HT1080 (cell line): ENCODE measurements at places on chromosomes 12 and 14.

- no peak for DNase-seq
Observed at GRCh38 chr14:73759183-73759713, 45.1 kb upstream of the PNMA1 start.

DNA sequence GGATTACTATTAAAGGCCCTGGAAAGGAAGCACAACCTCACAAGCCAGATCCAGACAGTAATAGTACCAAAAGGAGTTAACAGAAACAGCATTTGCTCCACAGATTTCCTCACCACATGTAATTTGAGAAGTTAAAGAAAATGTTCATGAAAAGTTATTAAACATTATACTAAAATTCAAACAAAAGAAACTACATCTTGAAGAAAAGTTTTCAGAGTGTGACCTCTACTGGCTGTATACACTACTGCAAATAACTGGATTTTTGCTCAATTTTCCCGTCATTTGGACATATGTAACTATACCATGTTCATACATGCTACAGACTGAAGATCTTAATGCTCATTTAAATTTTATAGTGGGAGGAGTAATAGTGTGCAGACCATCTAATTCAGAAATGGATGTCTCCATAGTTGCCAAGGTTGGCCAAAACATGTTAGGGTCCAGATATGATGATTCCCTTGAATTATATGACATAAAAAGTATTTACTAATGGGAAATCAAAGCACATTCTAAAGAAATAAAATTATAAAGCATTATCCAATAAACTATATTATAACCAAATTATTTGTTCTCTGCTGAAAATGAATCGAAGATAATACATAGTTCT, 5.6 kb downstream of the KRR1 start:
- DNase-seq, result no peak

DNA sequence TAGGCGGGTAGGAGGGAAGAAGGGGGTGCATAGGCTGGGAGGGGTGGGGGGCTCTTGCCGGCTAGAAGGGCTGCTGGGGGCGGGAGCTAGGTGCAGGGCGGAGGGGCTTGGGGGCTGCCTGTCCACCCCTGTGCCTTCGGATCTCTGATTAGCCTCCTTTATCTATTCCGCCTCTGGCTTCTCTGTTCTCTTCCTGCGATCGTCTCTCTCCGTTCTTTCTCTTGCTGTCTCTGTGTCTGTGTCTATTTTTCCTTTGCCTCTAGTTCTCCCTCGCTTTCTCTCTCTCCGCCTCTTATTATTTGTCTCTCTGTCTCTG, 166.7 kb upstream of the LHX5 start:
- no peak for DNase-seq

- DNase-seq, result no peak
Observed at GRCh38 chr14:42370056-42370455, 763.4 kb downstream of the LRFN5 start.

DNA sequence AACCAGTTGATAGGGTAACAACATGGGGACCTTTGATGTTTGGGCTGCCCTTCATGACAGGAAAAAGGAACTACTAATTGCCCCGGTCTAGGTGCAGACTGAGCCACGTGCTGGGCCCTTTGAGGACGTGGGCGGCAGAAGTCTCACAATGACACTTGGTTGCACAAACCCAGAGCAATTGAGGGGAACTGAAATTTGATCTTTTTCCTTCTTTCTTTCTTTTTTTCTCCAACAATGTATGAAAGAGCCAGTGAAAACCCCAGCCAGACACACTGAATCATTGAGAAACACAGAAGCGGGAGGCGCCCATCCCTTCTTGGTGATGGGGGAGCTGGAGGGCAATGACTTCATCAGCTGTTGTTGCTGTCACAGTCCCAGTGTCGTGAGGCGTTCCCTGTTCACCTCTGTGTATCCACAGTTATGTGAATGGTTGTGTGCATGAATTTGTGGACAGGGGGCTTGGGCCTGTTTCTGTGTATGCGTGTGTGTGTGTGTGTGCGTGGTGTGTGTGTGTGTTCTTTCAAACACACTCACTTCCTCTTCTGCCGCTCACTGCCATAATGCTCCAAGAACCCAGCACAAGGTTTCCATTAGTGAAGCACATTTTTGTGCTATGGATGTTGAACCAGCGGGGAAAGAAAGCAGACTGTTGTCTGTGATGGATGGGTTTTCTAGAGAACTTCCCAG, 137.5 kb upstream of the CCND2 start:
- DNase-seq, result no peak

DNA sequence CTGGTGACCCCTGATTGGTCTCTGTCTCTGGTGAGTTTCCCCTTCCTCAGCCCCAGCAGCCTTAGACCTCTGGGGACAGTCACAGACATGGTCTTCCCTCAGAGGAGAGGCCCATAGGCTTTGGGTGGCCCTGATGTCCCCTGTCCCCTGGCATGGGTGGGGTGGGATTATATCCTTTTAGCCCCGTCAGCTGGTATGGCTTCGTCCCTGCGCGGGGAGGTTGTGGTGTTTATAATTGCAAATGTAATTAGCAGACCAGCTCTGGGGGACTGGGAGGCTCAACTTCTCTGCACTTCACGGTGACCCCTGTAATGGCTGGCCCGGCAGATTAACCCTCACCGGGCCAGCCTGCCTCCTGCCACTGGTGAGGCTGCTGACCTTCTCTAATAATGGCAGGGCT, 5.1 kb downstream of the ESRRB start:
- no peak for DNase-seq

- DNase-seq, result no peak
Observed at GRCh38 chr12:83198291-83199015, 511.7 kb downstream of the TMTC2 start.

GRCh38 chr14:104555430-104556255, 23.9 kb upstream of the C14orf180 start:
- DNase-seq, result no peak

GRCh38 chr14:89428173-89428523, 11.1 kb upstream of the FOXN3 start:
- no peak for DNase-seq

GRCh38 chr14:65482757-65483438, 70.4 kb downstream of the FUT8 start:
- DNase-seq, result no peak

DNA sequence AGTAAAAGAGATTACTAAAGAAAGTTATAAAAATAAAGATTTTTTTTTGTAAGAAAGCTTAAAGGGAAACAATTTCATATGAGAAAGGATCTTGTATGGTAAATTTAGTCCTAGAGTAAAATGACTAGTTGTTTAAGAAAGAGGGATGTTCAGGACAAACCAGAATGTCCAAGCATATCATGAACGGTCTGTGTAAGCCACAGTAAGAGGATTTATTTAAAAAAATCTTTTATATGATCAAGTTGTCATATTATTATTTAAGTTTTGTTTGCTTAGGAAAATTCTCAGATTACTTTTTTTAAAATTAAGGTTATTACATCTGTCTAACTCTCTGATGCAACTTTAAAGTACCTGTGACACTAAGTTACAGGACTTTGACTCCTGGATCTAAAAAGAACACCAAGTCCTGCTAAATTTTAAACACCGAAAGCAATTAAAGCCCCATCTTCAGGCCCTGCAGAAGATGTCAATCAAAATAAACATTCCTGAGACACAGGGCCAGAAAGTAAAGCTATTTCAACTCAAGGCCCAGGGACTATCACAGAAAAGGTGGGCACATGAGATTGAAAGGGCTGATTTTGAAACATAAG, 17.3 kb upstream of the CCDC196 start:
- DNase-seq, result no peak

- DNase-seq, result peak; percentile 79
Observed at GRCh38 chr14:62179367-62180018, 417.3 kb downstream of the SNAPC1 start.

DNA sequence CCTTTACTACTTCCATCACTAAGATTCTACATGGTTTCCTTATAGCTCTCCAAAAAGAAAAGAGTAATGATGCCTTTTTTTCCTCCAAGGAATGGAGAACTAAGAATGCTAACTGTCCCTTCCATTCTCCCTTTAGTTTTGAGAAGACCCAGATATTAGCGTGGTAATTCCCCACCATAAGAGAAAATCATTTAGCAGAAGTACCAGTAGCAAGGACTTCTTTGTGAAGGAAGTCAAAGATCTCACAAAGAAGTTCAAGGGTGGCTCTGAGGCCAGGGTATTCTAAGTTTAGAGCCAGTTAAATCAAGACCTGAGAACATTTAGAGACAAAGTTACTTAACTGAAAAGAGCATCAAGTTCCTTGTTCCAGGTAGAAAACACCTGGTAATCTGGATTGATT, 7.3 kb downstream of the USP15 start:
- no peak for DNase-seq

DNA sequence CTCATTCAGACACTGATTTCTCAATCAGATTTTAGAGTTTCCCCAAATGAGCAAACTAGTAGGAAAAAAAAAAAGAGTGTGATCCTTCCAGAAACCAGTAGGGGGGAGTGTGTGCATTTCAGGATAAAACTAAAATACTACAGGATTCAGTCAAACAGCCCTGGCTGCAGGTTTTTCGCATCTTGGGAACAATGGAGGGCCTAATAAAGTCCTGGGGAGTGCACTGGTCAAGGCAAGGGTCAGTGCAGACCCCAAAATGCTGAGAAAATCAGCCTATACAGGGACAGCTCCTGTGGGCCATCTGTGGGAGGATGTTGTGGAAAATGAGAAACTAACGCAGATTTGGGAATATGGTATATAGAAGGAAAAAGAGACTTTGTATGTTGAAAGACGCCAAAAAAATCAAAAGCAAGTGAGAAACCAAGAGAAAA, 22.2 kb upstream of the ABCD4 start:
- DNase-seq, result peak; percentile 31

DNA sequence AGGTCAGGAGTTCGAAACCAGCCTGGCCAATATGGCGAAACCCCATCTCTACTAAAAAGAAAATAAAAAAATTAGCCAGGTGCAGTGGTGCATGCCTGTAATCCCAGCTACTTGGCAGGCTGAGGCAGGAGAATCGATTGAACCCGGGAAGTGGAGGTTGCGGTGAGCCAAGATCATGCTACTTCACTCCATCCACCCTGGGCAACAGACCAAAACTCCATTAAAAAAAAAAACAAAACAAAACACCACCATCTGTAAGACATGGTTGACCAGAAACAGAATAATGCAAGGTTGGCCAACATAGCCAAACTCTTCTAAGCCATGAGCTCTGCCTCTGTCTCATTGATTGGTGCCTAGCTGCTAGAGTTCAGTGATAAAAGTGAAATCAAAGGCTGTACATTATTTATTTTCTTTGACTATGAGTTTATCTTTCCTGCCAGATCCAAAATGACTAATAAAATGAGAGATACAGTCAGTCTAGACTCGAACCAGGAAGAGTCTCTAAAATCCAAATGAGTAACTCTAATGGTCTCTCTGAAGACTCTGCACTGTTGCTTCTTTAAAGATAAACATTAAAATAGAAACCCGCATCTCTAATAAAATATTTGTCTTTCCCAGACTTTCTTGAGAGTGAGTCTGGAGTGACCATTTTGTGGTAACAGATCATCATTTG, 404.7 kb downstream of the DAD1 start:
- peak; percentile 23 for DNase-seq

GRCh38 chr12:85029456-85029855, 6.6 kb downstream of the TSPAN19 start:
- peak; percentile 45 for DNase-seq

DNA sequence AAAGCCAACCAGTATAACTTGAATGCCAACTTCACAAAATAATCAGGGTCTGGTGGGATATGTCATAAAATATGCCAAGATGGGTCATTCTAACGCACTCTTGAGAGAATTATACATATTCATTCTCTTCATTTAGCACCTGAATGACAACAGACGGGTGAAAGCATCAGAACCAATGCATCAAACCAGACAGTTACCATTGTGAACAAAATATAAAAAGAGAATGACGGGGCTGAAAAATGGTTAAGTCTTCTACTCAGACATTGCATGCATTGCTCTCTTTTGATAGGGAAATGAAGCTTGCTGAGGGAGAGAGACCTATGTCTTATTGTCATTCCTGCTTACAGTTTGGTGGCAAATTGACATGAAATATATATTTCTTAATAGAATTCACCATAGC, 702.1 kb downstream of the NOVA1 start:
- DNase-seq, result no peak

DNA sequence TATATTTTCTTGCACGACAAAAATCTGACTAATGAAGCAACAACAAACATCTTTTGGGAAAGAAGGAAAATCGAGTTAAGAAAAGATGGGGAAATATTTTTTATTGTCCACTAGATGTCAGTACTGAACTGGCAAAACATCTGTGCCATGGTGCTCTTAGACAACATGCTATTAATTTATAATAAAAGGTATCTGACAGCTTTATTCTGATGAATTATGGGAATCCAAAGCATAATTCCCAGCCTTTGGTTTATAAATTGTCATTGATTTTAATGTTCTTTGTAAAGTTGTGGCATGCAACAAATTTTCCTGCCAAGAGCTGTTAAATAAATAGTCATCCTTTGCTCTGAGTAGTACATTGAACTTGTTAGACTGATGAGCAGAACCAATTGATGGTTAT, 231.2 kb downstream of the ETNK1 start:
- peak; percentile 11 for DNase-seq

DNA sequence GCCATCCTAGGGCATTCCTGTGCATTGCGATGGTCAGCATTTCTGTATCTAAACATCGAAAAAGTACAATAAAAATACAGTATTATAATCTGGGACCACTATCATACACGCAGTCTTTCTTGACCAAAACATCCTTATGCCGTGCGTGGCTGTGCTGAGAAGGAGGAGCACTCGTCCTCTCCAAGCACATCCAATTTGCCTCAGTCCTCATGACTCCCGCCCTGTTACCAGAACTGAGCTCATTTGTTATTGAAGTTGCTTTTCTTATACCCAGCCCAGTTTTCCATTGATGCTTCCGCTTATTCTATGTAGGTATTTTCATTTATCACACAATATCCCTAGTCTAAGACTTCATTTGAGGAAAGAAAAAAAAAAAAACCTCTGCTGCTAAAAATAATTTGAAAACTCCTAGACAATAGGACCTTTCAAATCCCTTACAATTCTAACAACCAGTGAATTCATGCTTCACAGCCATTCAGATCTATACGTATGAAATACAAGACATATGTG, 236.9 kb upstream of the PLEKHG7 start:
- no peak for DNase-seq

DNA sequence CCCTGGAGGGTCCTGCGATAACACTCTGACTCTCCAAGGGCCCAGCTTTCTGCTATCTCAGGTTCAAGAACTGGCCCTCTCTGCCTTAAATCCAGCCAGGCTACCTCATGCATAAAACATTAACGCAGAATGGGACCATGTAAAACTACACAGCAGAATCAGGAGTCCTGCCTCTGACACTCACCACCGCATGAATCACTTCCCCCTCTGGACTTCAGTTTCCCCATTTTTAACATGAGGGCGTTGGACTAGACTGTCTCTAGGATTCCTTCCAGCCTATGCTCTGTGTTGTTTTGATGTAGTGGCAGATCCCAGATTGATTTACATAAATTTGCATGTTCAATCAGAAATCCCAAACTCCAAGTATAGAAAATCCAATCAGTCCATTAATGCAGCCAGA, 3.3 kb downstream of the NCKAP5L start:
- DNase-seq, result peak; percentile 54

- peak; percentile 50 for DNase-seq
Observed at GRCh38 chr12:112198120-112198733, 72.9 kb downstream of the TRAFD1 start.

DNA sequence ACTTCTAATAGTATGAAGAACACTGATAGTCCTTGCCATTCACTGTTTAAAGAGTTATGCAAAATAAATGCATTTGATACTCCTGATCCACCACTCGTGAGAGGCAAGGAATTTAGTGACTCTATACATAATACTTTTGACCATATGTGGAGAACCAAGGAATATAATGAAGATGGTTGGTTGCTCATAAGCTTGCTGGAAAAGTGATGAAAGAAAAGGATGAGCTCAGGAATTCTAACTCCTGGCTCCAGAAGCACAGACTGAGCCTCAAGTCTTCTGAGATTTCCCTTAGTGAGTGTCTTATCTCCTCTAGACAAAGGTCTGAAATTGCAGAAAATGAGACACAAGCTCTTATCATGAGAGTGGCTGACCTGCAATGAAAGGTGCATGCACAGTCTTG, 57.1 kb upstream of the KRAS start:
- no peak for DNase-seq
